ENCODE measurements at places on chromosomes 16 and 17.

- peak; percentile 74 for DNase-seq
Observed at GRCh38 chr17:31487648-31488263, 96.3 kb downstream of the RAB11FIP4 start.

- DNase-seq = no peak
Observed at GRCh38 chr17:67227488-67227887, 17.5 kb downstream of the HELZ start.

- no peak for DNase-seq
Observed at GRCh38 chr17:9185688-9186284, 164.5 kb downstream of the NTN1 start.

- no peak for DNase-seq
Observed at GRCh38 chr16:346587-346986, 5.9 kb downstream of the AXIN1 start.

GRCh38 chr17:1650731-1651558 lies 1.3 kb upstream of the RILP start:
- DNase-seq = no peak

DNA sequence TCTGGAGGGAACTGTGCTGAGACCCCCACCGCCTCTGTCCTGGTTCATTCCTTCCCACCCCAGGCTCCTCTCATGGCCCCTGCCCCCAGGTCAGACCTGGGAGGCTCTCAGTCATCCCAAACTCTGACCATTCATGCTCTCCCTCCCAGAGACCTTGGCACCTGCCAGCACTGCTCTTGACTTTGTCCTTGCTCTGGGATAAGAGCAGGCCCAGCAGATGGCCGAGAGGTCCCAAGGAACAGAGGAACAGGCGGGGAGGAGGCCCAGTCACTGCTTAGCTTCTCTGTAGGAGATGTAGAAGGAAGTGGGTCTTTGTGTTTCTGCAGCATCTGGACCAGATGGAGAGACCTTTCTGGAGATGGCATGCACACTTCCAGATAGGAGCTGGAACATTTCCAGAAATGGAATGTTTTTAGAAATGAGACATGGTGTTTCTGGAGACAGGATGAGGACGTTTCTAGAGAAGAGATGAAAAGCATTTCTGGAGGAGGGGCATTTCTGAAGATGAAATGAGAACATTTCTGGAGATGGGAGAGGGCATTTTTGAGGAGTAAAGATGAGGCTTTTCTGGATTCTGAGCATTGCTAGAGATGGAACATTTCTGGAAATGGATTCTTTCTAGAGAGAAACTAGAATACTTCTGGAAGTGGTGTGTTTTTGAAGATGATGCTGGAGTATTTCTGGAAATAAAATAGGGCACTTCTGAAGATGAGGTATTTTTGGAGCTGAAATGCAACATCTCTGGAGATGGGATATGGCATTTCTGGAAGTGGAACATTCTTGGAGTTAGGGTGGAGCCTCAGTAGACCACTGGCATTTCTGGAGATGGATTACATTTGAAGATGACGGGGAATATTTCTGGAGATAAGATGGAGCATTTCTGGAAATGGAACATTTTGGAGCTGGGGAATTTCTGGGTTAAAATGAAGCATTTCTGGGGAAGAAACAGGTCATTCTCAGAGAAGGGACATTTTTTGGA lies 55.2 kb downstream of the RAI1 start:
- DNase-seq = no peak

DNA sequence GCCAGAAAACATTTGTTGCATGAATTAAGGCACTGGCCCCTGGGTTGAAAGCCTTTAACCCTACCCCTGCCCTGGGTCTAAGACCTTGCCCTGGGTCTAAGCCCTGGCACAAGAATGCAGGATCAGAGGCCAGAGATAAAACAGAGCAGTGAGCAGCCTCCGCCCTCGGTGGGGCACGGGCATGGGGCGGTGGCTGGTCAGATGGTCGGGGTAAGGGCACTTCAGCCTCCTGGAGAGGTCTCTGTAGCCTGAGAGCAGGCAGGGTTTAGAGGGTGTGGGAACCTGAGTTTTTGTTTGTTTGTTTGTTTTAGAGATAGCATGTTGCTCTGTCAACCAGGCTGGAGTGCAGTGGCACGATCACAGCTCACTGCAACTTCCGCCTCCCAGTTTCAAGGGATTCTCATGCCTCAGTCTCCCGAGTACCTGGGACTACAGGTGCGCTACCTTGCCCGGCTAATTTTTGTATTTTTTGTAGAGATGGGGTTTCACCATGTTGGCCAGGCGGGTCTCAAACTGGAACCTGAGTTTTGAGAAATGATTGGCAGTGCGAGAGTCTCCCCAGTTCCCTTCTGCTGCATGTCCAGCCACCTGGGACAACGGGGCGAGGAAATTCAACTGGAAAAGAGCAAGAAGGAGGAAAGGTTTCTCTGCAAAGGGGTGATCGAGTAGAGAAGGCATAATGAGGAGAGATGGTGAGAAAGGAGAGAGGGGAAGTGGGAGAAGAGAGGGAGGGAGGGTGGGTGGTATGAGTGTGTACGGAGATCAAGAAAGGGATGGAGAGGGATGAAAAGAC lies 27.7 kb downstream of the TNS4 start:
- no peak for DNase-seq

GRCh38 chr17:5843366-5844026 lies 226.7 kb upstream of the WSCD1 start:
- DNase-seq = no peak

DNA sequence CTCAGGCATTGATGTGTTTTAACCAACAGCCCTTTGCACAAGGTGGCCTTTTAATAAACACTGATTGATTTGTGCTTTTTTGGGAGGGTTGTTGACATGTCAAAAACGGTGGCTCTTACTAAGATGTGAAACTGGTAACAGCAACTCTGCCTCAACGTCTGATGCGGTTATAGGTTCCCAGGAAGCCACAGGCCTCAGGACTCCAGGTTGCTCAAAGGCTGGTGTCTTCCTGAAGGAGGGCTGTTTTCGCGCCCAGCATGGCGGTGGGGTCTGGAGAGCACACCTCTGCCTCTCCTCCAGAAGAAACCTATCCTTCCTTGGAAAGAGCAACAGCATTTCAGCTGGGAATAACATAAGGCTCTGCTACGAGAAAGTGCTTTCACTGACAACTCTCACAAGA lies 187.5 kb downstream of the IRF8 start:
- DNase-seq = no peak

DNA sequence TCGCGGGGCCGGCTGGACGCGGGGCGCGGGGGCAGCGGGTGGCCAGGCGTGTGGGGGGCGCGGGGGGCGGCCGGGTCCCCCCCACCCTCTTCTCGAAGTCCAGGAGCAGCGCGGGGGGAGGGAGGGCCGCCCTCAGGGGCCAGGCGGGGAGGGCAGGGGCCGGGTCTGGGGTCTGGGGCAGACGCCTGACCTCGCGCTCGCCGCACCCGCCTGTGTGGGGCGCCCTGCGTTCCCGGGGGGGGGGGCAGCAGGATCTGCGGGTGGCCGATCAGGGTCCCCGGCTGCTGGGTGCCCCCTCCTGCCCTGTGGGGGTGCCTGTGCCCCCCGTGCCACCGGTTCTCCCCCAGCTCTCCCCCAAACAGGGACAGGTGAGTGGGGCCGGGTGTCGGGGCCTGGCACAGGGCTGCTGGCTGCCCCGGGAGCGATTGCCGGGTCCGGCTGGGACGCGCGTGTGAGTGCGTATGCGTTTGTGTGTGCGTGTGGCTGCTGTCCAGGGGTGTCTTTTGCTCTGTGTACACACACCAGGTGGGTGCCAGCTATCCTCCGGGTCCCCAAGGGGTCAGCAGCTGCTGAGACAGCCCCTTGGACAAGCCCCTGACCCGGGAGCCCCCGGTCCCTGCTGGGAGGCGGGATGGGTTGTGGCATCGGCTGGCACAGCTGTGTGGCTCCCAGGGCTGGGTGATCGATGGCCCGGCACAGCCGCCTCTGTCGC lies 663 bp downstream of the PRR35 start:
- no peak for DNase-seq

DNA sequence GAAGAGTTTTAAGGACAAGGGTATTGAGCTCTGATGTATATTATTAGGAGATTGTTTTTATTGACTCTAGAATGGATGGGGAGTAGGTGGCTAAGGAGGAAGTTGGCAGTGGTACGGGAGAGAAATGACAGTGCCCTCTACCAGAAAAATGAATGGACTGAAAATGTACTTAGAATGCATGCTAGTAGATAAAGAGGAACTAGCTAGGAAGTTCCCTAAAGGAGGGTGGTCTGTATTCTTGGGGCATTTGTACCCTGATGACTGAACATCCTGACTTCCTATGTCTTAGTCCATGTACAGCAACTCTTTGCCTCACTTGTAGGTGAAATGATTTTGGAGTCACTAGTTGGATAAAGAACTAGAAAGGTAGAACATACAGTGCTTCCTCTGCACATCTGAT lies 581.5 kb upstream of the RBFOX1 start:
- no peak for DNase-seq

All from NCI-H2227 treated with DMSO at 0.1 percent for 48 hours (cell line).